MM.1S (cell line): ENCODE measurements at places on chromosomes 4 and X.

- DNase-seq, result no peak
Measured at GRCh38 chr4:139685180-139685579, 19.6 kb downstream of the MGST2 start.

DNA sequence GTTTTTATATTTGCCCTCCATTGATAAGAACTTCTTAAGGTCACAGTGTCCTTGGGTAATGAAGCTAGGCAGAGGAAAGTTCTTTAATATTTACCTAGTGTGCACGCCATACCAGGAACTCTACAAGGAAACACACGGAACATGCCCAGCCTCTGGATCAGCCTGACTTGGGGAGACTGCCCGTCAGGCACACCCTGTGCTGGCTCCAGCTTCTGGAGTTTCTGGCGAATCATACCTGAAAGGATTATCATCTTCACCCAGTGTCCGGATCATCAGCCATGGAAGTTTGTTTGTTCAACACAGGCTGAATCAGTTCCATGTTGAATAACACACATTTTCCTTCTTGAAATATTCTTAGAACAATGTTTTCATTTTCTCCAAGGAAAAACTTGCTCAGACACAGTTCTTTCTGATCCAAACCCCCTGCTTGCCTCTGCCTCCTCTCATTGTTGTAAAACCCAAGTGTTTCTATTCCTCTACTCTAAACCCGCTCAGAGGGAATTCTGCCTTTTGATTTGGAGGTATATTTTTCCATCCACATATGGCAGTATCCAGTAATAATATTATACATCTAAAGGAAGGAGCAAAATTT is 176.7 kb downstream of the SHROOM3 start:
- no peak for DNase-seq

DNA sequence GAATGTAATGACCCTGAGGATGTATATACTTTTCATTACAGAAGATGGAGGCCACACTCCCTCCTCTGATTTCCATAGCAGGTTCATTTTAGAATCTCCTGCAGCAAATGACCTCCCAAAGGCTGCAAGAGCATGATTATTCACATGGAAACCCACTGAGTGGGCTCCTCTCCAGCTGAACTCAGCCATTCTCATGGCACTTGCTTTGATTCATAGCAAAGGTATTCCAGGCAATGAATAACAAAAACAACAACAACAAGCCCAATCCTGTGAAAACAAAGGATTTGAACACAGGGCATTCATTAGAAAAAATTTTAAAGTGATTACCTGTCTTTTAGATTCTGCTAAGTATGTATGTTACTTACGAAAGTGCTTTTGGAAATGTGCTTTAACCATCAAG is 894.0 kb upstream of the FRG1 start:
- no peak for DNase-seq

GRCh38 chrX:66815227-66815626 is 176.3 kb upstream of the EDA2R start:
- no peak for DNase-seq

DNA sequence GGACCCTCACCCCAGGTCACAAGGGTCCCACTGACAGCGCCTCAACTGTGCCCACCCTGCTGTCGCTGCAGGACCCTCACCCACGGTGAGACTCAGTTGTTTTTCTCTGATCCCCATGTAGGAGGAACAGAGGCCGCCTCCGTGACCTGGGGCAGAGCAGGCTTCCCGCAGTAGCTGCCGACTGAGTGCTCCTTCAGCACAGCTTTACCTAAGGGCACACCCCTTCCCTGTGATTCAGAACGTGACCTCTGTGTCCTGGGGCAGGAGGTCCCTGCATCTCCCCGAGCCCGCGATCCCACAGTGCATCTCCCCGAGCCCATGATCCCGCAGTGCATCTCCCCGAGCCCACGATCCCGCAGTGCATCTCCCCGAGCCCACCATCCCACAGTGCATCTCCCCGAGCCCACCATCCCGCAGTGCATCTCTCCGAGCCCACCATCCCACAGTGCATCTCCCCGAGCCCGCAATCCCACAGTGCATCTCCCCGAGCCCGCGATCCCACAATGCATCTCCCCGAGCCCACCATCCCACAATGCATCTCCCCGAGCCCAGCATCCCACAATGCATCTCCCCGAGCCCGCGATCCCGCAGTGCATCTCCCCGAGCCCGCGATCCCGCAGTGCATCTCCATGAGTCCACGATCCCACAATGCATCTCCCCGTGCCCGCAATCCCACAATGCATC is 23.6 kb downstream of the PPP2R3B start:
- no peak for DNase-seq

GRCh38 chr4:3135155-3136011 is 60.9 kb downstream of the HTT start:
- peak; percentile 22 for DNase-seq

GRCh38 chrX:40406330-40406859 is 174.4 kb upstream of the ATP6AP2 start:
- no peak for DNase-seq
